ENCODE measurements at places on chromosomes 5 and 9.

DNA sequence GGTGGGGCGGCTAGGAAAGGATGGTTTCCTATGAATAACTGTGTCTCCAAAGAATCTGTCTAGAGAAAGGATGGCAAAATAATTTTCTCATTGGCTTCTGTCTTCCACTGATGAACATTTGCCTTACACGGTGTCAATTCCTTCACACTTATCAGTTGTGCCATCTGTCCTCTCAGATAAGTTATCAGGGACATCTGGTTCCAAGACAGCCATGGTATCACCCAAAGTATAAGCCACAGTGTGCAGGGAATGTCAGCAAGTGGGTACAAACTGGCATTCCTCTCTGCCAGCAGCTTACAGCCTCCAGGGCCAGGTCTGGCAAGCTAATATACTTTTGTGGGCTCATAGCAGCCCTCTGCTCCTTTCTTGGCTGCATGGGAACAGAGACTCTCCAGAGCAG, 1092.0 kb downstream of the EFNA5 start:
- DNase-seq: no peak

- DNase-seq: no peak
Observed at GRCh38 chr5:172527559-172527958, 73.2 kb upstream of the SH3PXD2B start.

- DNase-seq: no peak
Observed at GRCh38 chr5:131436081-131436480, 172.2 kb downstream of the CDC42SE2 start.

DNA sequence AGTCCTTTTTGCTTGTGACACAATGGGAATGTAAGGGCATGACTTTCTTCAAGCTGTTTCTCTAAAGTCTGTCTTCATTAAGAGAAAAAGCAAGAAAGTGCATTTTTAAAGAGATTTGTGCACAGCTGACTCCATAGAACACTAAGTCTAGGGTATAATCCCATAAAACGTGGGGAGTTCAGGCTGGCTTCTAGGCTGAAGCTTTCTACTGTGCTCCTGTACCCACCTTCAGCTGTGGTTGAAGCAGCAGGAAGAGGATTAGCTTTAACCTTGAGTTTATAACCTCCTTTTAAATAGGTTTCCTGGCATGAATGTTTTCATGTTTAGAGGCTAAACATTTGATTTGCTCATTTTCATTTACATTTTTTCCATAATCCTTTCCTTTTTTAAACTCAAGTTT, 126.4 kb downstream of the HACD4 start:
- DNase-seq: no peak

GRCh38 chr5:10140195-10140973, 109.3 kb downstream of the ATPSCKMT start:
- peak; percentile 33 for DNase-seq

DNA sequence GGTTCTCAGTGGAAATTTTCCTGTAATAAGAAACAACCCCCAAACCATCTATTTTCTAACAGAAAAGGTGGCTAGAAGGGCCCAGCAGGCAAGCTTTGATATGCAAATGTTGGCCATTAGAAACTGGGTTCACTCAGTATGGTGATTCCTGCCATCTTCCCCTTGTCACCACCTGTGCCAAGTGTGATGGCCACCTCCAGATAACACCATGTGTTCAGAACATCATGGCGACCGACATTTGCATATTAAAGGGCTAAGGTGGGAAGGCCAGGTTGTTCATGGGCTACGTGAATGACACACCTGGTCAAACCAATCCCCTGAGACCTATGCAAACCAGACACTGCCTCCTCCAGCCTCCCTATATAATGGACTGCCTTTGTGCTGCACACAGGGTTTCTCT, 20.4 kb downstream of the FOXE1 start:
- DNase-seq: no peak

GRCh38 chr9:16202914-16203728, 650.3 kb downstream of the CCDC171 start:
- peak; percentile 96 for DNase-seq

- no peak for DNase-seq
Observed at GRCh38 chr9:113585085-113585442, 121.5 kb downstream of the RGS3 start.

DNA sequence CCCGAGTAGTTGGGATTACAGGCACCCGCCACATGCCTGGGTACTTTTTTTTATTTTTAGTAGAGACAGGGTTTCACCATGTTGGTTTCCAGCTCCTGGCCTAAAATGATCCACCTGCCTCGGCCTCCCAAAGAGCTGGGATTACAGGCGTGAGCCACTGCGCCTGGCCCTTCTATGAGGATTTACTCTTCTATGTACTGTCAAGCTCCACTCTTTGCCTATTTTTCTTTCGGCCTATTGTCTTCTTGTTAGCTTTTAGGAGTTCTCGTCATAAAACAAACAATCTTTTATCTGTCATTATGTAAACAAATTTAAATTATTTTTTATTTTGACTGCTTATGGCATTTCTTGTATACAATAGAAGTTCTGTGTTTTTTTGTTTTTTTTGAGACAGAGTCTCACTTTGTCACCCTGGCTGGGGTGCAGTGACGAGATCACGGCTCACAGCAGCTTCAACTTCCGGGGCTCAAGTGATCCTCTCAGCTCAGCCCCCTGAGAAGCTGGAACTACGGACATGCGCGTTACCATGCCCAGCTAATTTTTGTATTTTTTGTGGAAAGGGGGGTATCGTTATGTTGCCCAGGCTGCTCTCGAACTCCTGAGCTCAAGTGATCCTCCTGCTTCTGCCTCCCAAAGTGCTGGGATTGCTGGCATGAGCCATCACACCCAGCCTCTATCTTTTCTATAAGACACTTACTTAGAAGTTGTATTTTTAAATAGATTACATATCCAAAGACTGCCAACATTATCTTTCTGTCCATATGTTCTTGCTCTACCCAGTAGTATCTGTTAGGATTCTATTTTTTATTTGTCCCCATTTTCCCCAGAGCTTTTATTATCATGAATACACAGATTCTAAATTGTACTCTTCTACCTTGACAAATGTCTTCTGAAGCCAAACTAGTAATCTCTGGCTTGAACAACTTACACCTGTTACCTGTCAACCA, 29.2 kb downstream of the CSNK1A1 start:
- no peak for DNase-seq

DNA sequence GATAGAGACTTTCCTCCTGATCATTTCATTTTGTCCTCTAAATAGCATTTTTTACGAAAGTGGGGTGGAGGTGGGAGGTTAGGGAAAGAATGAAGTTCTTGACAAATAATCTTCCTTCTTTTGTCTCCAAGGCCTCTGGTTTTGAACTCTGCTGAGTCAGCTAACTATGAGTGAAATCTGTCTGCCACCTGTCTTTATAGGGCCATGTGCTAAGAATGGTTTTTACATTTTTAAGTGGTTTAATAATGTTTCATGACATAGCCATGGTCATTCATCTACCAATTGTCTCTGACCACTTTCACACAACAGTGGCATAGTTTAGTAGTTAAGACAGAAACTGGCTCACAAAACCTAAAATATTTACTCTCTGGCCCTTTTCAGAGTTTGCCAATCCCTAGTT, 7.6 kb downstream of the MAN2A1 start:
- DNase-seq: no peak

- DNase-seq: no peak
Observed at GRCh38 chr9:38668791-38669466, 48.5 kb upstream of the ANKRD18A start.

GRCh38 chr5:141701360-141702119, 19.5 kb upstream of the ARAP3 start:
- DNase-seq: no peak

- DNase-seq: peak; percentile 54
Observed at GRCh38 chr5:69271376-69271775, 36.7 kb downstream of the CDK7 start.

GRCh38 chr9:100088202-100088601, 10.6 kb downstream of the ERP44 start:
- no peak for DNase-seq

DNA sequence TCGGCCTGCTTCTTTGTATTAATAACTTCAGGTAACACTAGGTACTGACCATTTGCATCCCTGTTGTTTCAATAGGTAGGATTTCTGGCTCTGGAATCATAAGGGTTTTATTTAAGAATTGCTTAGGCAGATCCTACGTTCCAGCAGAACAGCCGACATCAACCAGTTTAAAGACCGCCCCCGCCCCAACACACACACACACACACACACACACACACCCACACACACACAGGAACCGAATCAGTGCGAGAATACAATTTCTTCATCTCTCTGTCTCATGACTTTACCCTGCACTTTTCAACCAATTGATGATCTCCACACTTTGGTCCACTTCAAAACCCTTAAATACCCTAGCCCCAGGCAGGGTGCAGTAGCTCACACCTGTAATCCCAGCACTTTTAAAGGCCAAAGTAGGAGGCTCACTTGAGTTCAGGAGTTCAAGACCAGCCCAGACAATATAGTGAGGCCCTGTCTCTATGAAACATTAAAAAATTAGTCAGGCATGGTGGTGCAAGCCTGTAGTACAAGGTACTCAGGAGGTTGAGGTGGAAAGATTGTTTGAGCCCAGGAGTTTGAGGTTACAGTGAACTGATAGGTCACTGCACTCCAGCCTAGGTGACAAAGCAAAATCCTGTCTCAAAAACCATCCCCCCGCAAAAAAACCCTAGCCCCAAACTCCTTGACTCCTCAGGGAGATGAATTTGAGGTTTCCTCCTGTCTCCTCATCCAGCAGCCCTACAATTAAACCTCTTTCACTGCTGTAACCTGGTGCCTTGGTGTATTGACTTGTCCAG, 2.7 kb upstream of the MTMR12 start:
- DNase-seq: no peak

Measured in M059J (cell line).